ENCODE measurements at places on chromosomes 1 and 21. TPM values are rescaled to one million over a fixed set of nuclear protein-coding genes. Genes with fewer than 3 reads are reported as not detected.

Gene SLFNL1
- total RNA-seq: 0.30 TPM

Gene UMODL1
- 0.35 TPM for total RNA-seq

Gene ASCL5
- 0.27 TPM for total RNA-seq

Gene PPT1
- total RNA-seq: 44.2 TPM

Gene DOP1B
- total RNA-seq: 34.6 TPM

Gene PIGR
- total RNA-seq: not detected

Gene CCDC190
- total RNA-seq: not detected

Data from CD4-positive, CD25-positive, alpha-beta regulatory T cell (primary cell).